ENCODE measurements at places on chromosomes 7 and 10.

DNA sequence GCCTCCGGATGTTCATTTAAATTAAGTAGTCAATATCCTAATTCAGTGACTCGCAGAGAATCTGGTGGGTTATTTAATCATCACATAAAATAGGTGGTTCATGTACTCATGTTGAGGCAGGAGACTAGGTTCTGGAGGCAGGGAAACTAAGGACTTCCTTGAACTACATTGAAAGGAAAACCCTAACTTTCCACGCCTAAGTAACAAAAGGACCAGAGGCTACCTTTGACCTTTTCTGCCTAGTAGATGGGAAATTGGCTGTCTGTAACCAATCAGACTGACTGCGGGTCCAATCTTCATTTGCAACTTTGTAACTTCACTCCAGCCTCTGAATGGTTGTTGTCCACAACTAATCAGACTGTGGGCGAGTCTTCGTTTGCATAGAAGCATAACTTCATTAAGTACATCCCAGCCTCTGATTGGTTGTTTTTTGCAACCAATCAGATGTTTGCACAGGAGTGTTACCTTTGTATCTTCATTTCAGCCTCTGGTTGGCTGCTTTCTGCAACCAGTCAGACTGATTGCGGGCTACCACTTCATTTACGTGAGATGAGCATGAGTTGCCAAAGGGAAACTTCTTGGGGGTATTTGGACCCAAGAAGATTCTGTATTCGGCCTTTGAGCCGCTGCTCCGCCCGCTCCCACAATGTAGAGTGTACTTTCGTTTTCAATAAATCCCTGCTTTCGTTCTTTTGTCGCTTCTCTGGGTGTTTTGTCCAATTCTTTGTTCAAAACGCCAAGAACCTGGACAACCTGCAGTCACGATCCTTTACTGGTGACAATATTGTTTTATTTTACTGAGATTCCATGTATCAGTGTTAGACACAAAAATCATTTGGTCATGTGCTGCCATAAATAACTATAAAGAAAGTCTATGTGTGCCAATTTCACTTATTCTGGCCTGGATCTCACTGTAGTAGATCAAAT is 1.7 kb upstream of the ST7 start:
- no peak for DNase-seq

DNA sequence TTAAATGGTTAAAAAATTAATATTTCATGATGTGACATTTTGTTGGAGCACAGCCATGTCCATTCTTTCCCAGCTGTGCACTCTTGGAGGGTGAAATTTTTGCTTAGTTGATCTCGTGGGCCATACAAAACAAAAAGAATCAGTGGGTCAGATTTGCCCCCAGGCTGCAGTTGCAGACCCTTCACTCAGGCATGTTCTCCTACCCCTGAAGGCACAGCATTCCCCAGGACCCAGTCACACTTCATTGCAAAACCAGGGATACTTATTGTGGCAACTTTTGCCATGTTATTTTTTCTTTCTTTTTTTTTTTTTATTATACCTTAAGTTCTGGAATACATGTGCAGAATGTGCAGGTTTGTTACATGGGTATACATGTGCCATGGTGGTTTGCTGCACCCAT is 6.0 kb downstream of the TAS2R40 start:
- DNase-seq: no peak

- no peak for DNase-seq
Measured at GRCh38 chr7:39130274-39130673, 152.6 kb downstream of the POU6F2 start.

GRCh38 chr10:32041290-32042028 is 14.8 kb downstream of the KIF5B start:
- DNase-seq: no peak

DNA sequence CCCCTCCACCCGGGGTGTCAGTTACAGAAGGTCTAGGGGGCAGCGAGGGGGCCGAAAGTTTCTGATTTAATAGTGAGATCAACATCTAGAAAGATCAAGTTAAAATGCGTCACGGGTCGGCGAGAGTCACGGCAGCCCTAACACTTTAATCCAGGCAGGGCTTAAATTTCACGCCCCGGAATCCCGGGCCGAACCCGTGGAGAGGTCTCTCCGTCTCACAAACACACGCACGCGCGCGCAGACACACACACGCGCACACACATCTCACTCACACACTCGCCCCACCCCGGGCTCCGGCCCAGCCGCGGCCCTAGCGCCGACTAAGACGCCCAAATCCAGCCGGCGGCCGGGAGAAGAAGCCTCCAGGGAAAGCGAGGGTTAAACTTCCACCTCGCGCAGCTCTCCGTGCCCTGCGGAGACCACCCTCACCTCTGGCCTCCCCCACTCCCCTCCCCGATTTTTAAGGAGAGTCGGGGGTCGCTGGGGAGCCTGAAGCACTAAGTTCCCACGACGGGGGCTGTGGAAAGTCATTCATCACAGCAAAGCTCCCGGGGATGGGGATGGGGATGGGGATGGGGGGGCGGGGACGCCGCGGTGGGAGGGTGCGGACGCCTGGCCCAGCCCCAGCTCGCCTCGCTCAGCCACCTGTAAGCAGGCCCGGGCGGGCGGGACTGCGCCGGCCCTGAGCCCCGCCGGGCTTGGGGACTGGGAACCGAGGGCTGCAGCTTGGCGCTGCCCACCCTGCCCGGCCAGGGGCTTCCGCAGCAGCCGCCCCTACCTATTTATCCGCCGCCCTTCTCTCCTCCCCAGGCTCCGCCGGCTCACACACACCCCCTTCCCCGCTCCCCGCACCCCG is 1.6 kb downstream of the PDGFA start:
- no peak for DNase-seq

- DNase-seq: no peak
Measured at GRCh38 chr7:6271060-6271658, 1.3 kb downstream of the CYTH3 start.

GRCh38 chr10:13120786-13121499 is 21.0 kb downstream of the OPTN start:
- no peak for DNase-seq

DNA sequence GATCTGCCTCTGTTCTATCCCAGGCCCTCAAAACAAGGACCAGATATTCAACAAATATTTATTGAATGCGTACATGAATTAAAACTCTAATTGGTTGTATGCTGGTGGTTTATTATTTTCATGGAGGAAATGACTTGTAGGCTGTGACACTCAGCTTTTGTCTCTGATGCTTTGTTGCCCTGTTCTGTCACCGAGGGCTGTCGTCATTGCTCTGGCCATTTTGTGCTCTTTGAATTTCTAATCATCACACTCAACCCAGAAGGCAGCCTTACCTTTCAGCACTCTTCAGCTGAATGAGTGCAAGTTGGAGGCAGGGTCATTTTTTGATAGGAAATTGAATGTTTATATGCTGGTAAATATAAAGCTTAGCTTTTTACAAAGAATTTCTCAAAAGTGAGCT is 14.5 kb downstream of the SRGN start:
- no peak for DNase-seq

GRCh38 chr10:118965096-118965495 is 64.4 kb upstream of the NANOS1 start:
- DNase-seq: no peak

- no peak for DNase-seq
Measured at GRCh38 chr10:51389415-51390321, 309.7 kb downstream of the CSTF2T start.

- DNase-seq: no peak
Measured at GRCh38 chr7:20917603-20918002, 130.9 kb upstream of the SP8 start.

- no peak for DNase-seq
Measured at GRCh38 chr7:38817526-38817925, 91.5 kb downstream of the VPS41 start.

DNA sequence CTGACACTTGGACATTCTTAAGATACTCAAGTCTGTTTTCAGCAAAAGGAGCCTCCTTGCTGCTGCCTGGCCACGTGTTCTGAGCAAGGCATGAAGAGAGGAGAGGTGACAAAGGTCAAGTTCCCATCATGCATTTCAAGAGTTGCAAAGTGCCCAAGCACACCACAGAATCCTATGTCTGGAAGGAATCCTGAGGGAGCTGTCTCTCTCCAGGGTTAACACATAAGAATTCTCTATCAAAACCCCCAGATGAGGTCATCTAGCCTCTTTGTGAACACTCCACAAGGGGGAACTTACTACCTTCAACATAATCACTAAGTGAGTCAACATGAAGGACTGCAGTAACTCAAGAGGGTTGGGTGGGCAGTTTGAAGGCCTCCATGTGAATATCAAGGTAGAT is 155.5 kb downstream of the RNF216 start:
- no peak for DNase-seq

- no peak for DNase-seq
Measured at GRCh38 chr7:118264836-118265235, 40.3 kb downstream of the ANKRD7 start.

DNA sequence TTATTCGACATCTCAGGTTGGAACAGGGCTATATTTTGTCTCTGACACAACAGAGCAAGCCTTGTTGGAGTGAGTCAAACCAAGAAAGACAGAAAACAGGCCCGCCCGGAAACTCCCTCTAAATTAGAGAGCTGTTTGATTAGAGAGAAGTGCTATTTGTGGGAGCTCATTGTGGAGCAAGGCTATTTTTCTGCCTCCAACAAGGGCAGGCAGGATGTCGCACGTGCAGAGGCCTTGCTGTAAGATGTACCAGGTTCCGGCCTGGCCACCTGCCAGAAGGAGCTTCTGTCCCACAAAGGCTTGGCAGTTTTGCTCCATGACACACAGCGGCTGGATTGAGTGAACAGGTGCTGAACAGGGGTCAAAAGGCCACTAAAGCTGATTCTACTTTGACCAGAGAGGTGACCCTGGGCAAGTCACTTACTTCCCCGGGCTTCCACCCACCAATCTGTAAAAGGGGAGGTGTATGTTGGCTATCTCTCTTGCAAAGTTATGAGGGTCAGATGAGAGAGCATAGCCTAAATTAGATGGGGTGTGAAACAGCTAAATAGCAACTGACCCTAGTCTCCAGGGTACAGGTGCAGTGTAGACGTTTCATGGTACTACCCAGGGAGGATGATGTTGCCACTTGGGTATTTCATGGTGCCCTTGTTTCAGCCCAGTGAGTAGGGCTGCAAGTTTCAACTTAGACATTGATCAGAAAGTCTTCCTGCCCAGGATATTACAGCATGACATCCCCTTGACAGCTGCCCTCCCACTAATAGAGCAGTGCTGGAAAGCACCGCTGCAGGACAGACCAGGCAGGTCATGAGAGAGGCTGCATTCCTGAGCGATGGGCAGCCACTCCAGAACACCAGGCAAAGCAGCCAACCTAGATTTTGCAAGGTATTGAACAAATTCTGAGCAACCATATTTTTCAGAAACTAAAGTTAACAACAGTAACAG is 62.0 kb downstream of the VSTM4 start:
- DNase-seq: no peak

GRCh38 chr10:125171402-125172306 is 11.3 kb upstream of the CTBP2 start:
- DNase-seq: no peak

GRCh38 chr7:71752171-71752935 is 620.4 kb downstream of the GALNT17 start:
- DNase-seq: no peak

- DNase-seq: no peak
Measured at GRCh38 chr7:6718124-6718523, 11.4 kb upstream of the ZNF12 start.

DNA sequence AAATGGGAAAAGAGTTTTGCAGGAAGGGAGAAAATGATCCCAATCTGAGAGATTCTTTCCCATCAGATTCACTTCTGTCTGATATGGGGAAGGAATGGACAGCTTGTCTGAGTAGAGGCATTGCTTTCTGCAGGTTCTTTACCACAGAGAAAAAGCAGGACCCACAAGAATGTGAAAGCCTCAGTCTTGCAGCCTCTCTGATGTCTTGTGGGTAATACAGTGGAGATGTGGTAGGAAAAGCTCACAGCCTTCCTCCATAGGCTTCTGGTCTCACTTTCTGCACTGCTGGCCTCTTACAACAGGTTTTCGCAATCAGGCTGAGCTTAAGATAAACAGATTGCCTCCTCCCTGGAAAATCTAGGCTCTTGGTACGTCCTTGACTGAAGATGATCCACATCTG is 551 bp downstream of the IFIT1 start:
- no peak for DNase-seq

GRCh38 chr10:97291357-97292096 is 910 bp downstream of the ARHGAP19 start:
- DNase-seq: no peak

DNA sequence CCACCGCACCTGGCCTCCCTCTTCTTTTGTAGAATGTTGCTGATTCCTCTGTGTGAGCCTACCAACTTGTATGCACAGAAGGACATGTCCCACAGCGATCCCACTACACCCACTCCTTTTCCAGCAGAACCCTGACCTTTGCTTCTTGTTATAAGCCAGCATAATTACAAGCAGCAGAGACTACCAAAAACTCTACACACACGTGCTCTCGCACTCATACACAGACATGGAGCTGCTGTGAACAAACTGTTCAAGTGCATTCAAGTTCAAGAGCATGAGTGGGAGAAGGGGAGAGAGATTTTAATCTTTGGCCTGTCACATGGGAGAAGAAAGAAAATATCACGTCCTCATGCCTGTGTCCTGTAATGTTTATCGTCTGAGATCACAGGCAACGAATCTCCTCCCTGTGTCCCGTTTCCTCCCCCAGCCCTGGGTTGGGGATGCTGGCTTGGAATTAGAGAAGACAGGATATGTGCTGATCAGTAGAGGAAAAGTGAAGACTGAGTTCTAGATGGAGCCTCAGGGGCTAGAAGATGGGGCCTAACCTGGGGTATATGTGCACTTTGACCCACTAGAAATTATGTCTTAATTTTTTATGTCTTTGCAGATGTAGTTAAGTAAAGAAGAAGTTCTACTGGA is 79.6 kb downstream of the NHLRC2 start:
- no peak for DNase-seq

DNA sequence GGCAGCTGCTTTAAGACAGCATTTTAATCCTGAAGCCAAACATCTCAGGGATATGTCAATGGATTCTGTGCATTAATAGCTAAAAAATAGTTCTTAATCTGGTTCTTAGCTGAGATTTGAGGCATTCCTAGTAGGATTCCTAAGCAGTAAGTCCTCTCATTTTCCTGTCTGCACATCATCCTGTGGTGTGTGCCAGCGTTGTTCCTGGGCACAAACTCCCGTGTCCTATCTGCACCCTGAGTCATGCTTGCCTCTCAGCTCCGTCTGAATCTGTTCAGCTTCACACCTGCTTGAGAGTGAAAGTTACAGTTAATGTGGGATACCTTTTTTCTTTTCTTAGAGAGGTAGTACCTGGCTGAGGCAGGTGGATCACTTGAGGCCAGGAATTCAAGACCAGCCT is 19.5 kb downstream of the BAG3 start:
- DNase-seq: no peak

- no peak for DNase-seq
Measured at GRCh38 chr7:151045262-151045661, 3.1 kb upstream of the ASIC3 start.

GRCh38 chr7:40595129-40595528 is 460.3 kb downstream of the SUGCT start:
- DNase-seq: no peak

DNA sequence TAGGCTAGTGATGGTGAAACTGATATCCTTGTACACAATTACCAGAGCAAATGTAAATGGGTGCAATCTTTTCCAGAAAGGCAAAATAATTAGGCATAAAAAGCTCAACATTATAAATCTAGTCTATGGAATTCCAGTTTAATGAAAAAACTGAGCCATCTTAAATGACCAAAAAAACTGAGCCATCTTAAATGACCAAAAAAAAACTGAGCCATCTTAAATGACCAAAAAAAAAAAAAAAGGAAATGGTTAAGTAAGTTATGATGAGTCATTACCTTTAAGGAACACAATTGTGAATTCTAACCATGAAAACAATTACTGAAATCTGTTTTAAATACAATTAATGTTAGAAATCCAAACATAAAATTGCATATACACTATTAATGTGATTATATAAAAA is 25.3 kb downstream of the USP6NL start:
- DNase-seq: no peak

- no peak for DNase-seq
Measured at GRCh38 chr7:142615508-142615907, 133.8 kb upstream of the PRSS1 start.

All from cerebellar nuclear complex (tissue), 1 donor.